ENCODE measurements at places on chromosomes 11 and 22. TPM values are rescaled to one million over a fixed set of nuclear protein-coding genes. Genes with fewer than 3 reads are reported as not detected.
A peak's percentile ranks its signal among the peaks of the same experiment; 100 is the strongest.

- H3K4me1 ChIP-seq = peaks cover 79% of the 10 kb centered on the region
- H3K36me3 ChIP-seq = no peaks in the 10 kb centered on the region
- no peaks in the 10 kb centered on the region for H3K27me3 ChIP-seq
- H3K4me3 ChIP-seq = peak overlapping the region; percentile 17
Measured at GRCh38 chr22:26643418-26644100, 13.8 kb upstream of the MIAT start.

GRCh38 chr22:37521236-37521739 lies 2.1 kb upstream of the CARD10 start:
- no peaks in the 10 kb centered on the region for H3K36me3 ChIP-seq
- DNase-seq = no peak
- H3K4me1 ChIP-seq = peaks cover 7% of the 10 kb centered on the region
- no peak overlapping the region for H3K4me3 ChIP-seq

UPB1 gene
- 1.4 TPM for total RNA-seq

DNA sequence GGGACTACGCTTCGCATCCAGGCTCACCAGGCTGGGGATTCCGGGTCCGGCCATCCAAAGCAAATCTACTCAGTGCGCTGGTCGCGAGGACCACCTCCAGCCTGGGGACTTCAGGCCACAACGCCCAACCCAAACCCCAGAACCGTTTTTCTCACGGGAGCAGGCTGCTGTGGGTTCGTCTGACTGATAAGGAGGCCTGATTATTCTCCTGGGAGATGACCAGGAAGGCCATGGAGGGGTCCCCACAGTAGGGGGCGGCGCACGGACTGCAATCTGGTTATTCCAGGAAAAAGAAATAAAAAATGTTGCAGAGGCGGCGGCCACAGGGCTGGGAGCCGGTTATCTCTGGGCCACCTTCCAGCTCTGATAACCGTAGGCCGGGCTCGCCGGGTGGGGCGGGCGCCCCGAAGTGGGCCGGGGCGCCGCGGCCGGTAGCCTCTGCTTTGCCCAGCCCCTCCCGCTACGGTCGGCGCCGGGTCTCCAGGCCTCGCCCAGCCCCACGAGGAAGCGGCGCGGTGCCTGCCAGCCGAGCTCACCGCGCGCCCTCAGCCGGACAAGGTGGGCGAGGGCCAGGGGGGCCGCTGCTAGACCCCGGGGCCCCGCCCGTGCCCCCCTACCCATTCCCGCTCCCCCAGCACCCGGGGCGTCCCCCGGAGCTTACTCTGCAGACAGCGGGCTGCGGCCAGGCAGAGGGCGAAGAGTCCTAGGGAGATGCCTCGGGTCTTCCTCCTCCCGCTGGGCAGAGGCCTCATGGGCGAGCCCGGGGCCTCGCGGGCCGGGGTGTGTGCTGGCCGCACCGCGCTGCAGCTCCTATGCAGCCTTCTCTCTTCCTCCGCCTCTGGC lies 446 bp downstream of the VSTM5 start:
- H3K27me3 ChIP-seq = peaks cover 3% of the 10 kb centered on the region
- no peaks in the 10 kb centered on the region for H3K36me3 ChIP-seq
- no peak overlapping the region for H3K27ac ChIP-seq
- no peaks in the 10 kb centered on the region for H3K4me1 ChIP-seq

BRSK2 gene
- total RNA-seq = 0.35 TPM

Measured in CD4-positive, alpha-beta memory T cell (primary cell).